PC-9 (cell line): ENCODE measurements at places on chromosomes 6 and 20.

DNA sequence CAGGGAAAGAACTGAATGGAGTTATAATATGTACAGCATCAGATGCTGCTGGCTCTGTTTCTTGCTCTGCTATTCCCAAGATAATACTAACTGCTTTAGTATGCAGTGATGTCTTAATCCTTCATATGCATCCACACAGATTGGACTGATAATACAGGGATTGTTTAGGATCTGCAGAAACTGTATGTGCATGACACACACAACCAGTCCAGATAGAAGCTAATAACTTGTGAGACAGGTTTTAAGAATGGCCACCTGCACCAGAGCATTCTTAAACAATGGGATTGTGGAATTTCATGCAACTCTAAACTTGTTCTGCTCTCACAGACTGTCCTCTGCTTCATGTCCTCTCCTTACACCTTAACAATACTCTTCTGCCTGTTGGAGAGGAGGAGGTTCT lies 90.9 kb downstream of the SPTLC3 start:
- peak; percentile 75 for DNase-seq
- H3K4me1 ChIP-seq = peaks cover 16% of the 10 kb centered on the region
- no peaks in the 10 kb centered on the region for H3K36me3 ChIP-seq
- no peak overlapping the region for H3K4me3 ChIP-seq
- H3K27me3 ChIP-seq = no peaks in the 10 kb centered on the region

- no peaks in the 10 kb centered on the region for H3K36me3 ChIP-seq
- H3K27me3 ChIP-seq = no peaks in the 10 kb centered on the region
- H3K27ac ChIP-seq = no peak overlapping the region
- no peak overlapping the region for H3K4me3 ChIP-seq
- peaks cover 12% of the 10 kb centered on the region for H3K4me1 ChIP-seq
- no peak for DNase-seq
These were observed 9.9 kb downstream of the ADIG start for GRCh38 chr20:38590676-38591473.

- no peaks in the 10 kb centered on the region for H3K4me1 ChIP-seq
- no peak overlapping the region for H3K4me3 ChIP-seq
- H3K36me3 ChIP-seq = no peaks in the 10 kb centered on the region
- no peak overlapping the region for H3K27ac ChIP-seq
- no peak for DNase-seq
- H3K27me3 ChIP-seq = no peaks in the 10 kb centered on the region
These were observed 98.3 kb downstream of the RAMACL start for GRCh38 chr6:166488076-166488685.

DNA sequence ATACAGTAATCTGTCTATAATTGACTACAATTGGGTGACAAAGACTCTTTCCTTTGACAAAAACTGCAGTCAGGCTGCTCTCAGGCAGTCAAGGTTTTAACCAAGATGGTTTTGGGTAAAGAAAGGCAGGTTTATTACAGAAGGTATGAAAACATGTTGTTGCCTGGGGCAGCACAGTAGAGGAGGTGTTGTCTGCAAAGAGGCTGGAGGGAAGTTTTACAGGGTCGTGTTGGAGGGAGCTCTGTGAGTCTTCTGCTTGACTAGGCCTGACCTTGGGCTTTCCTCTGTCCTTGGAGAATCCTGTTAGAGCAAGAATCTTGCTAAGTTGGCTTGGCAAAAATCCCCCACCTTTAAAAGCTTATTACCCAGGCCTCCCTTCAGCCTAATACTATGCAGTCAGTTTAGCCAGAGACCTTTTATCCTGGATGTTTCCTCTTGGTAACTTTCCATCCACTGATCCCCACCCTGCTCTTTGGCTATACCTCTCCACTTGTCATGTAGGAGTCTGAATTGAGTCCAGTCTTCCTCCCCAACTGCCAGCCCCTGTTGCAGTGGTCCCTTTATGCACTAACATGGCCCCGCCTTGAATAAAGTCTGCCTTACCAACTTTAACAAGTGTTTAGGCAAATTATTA lies 143.0 kb upstream of the SLC22A16 start:
- no peak overlapping the region for H3K4me3 ChIP-seq
- H3K36me3 ChIP-seq = no peaks in the 10 kb centered on the region
- H3K27ac ChIP-seq = no peak overlapping the region

- no peak for DNase-seq
- H3K4me3 ChIP-seq = no peak overlapping the region
- H3K27me3 ChIP-seq = no peaks in the 10 kb centered on the region
These were observed 21.6 kb downstream of the LY86 start for GRCh38 chr6:6610031-6610591.

DNA sequence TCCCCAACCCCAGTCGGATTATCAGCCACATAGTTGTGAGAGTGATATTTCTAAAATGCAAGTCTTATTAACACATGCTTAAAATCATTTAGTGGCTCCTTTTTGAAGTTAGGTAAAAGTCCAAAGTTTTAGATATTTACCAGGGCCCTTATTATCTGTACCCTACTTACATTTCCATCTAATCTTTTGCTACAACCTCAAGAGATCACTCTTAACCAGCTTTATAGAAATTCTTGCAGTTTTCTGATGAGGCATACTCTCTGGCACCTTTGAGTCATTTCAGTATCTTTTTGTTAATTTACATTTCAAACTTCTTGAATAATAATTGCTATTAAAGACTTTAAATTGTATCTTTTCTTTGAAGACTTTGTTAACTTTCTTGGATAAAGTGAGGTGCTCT lies 453.3 kb downstream of the RFPL4B start:
- no peak overlapping the region for H3K27ac ChIP-seq
- H3K27me3 ChIP-seq = no peaks in the 10 kb centered on the region
- no peak for DNase-seq
- H3K36me3 ChIP-seq = no peaks in the 10 kb centered on the region

GRCh38 chr6:135826236-135826804 lies 25.2 kb upstream of the PDE7B start:
- no peak for DNase-seq
- H3K4me3 ChIP-seq = no peak overlapping the region
- no peaks in the 10 kb centered on the region for H3K4me1 ChIP-seq
- H3K36me3 ChIP-seq = no peaks in the 10 kb centered on the region

DNA sequence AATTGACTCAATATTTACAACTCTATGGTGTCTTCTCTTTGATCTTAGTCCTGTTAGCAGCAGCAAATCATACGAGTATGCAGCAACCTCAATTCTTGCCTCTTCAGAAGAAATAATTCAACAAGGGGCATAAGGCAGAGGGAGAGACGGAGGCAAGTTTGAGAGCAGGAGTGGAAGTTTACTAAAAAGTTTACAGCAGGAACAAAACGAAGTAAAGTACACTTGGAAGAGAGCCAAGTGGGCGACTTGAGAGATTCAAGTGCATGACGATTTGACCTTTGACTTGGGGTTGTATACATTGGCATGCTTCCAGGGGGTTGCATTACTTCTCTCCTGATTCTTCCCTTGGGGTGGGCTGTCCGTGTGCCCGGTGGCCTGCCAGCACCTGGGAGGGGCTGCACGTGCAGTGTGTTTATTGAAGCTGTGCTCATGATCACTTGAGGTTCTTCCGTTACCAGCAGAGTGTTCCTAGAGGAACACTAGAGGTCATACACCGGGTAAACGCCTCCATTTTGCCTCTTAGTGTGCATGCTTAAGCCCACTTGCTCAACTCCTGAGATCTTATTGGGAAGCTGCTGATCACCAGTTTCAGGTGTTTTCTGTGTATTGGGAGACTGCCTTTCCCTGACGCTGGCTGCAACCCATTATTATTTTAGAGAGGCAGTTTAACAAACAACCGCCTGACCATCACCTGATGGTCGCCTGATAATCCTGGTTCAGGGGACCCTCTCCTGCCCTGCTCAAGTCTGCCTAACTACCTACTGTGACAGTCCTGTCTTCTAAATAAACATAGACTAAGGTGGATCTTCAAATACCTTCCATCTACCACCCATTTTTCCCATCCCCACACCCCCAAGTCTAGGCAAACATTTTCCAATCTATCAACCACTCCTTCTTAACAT lies 172.4 kb upstream of the MYLIP start:
- no peak overlapping the region for H3K27ac ChIP-seq
- no peaks in the 10 kb centered on the region for H3K36me3 ChIP-seq
- H3K27me3 ChIP-seq = peaks cover 39% of the 10 kb centered on the region

DNA sequence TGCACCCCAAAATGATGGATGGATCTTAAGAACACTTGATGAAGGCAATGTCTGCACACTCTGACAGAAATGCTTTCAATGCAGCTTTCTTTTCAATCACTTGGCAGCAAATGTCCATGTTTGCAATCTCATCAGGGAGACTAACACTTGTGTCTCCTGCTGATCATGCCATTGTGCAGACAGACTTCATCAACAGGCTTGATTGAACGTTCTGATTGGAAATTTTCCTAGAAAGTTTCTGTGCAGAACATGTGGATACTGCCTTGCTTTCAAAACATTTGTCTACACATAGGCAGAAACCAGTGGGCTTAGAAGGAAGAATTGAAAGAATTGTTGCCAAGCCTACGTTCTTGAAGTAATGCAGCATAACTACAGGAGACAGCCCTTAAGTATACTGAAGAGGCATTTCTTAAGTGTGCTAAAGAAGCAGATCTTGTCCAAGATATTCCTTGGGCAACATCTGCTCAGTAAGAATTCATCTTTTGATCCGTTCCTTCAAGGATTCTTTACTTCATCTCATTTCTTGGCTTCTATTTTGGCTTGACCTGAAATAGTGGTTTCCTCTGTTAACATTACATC lies 120.4 kb upstream of the PLCB4 start:
- no peak overlapping the region for H3K4me3 ChIP-seq
- no peaks in the 10 kb centered on the region for H3K4me1 ChIP-seq
- no peak overlapping the region for H3K27ac ChIP-seq
- H3K27me3 ChIP-seq = no peaks in the 10 kb centered on the region; the same call in 1 of the 2 replicates
- H3K36me3 ChIP-seq = no peaks in the 10 kb centered on the region

DNA sequence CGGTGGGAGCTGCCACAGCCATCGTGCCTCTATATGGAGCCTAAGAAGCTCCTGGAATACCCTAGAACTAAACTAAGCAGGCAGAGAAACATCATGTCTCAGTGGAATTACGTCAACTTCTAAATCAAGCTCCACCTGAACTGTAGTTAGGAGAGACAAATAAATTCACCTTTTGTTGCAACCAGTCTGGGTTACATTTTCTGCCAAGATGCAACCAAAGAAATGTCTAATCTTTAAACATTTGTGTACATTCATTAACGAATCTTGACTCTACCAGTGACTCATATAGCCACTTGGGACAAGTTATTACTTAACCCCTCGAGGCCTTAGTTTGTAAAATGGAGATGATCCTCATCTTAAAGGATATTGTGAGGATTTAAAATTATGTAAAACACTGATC lies 8.9 kb downstream of the PTPRK start:
- peaks cover 18% of the 10 kb centered on the region for H3K36me3 ChIP-seq
- no peak overlapping the region for H3K4me3 ChIP-seq
- H3K4me1 ChIP-seq = peaks cover 65% of the 10 kb centered on the region
- H3K27ac ChIP-seq = peak overlapping the region; percentile 28
- no peak for DNase-seq

DNA sequence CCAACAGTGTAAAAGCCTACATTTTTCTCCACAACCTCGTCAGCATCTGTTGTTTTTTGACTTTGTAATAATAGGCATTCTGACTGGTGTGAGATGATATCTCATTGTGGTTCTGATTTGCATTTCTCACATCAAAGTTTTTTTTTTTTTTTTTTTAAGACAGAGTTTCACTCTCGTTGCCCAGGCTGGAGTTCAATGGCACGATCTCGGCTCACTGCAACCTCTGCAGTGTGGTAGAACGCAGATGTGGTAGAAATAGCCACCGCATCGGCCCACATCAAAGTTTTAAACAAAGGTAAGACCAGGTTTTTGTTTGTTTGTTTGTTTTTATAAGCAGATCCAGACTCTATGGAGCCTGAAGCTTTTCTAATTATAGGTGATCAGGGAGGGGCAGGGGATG lies 12.7 kb upstream of the PPP1R3G start:
- no peak overlapping the region for H3K4me3 ChIP-seq
- no peaks in the 10 kb centered on the region for H3K36me3 ChIP-seq
- H3K27ac ChIP-seq = no peak overlapping the region
- no peaks in the 10 kb centered on the region for H3K27me3 ChIP-seq
- DNase-seq = no peak

GRCh38 chr6:148395583-148396101 lies 53.0 kb downstream of the SASH1 start:
- no peak overlapping the region for H3K4me3 ChIP-seq
- H3K27me3 ChIP-seq = no peaks in the 10 kb centered on the region
- no peak for DNase-seq

- no peak overlapping the region for H3K4me3 ChIP-seq
- H3K27me3 ChIP-seq = no peaks in the 10 kb centered on the region
- no peaks in the 10 kb centered on the region for H3K36me3 ChIP-seq
- DNase-seq = no peak
These were observed 592.3 kb downstream of the PHF3 start for GRCh38 chr6:64227863-64228262.

- H3K27me3 ChIP-seq = no peaks in the 10 kb centered on the region
- H3K36me3 ChIP-seq = 0 out of 2 replicates have a peak, but pooled peaks cover 9% of the 10 kb centered on the region
- peak; percentile 98 for DNase-seq
- no peak overlapping the region; the same call in 1 of the 2 replicates for H3K4me3 ChIP-seq
- peak overlapping the region; percentile 68 for H3K27ac ChIP-seq
These were observed 7.8 kb upstream of the APMAP start for GRCh38 chr20:25000268-25000801.

- H3K27me3 ChIP-seq = no peaks in the 10 kb centered on the region
- H3K36me3 ChIP-seq = no peaks in the 10 kb centered on the region
- DNase-seq = no peak
- no peaks in the 10 kb centered on the region for H3K4me1 ChIP-seq
These were observed 28.0 kb upstream of the PXDC1 start for GRCh38 chr6:3779574-3779849.

DNA sequence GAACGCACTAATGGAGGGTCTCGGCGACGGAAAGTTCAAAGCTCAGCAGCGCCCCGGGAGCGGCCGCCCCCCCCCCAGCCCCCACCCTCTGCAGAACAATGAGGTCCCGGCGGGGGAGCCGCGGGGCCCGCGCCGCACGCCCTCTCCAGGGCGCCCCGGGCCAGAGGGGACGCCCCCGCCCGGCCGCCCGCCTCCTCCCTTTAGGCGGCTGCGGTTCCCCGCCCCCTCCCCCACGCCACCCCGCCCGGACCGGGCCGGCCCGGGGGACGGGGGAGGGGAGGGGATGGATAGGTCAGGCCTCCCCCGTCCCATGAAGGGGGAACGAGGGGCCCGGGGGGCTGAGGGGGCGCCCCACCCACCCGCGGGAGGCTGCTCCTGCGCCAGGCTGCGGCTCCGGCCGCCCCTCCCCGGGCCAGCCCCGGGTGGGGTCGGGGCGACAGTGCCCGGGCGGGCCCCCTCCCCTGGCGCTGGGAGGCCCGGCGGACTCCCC lies 1.5 kb downstream of the NOL4L start:
- H3K27ac ChIP-seq = no peak overlapping the region
- H3K4me1 ChIP-seq = peaks cover 2% of the 10 kb centered on the region; the same call in 1 of the 2 replicates
- DNase-seq = peak; percentile 33
- H3K36me3 ChIP-seq = no peaks in the 10 kb centered on the region

DNA sequence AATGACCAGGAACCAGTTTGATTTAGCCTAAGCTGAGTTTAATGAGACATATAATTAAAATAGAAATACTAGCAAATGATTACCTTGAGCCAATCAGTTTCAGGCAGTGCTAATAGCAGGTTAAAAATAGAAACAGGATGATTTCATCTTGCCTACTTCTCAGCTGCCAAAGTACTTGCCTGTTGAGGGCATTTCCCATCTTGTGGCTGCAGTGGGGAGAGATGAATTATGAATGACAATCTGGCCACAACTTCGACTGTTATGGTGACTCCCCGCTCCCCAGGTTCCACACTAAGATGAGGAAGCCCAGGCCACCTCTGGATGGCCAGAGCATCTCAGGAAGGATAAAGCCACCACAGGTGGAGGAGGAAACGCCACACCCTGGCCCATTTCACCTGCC lies 31.3 kb downstream of the MBOAT1 start:
- no peaks in the 10 kb centered on the region for H3K36me3 ChIP-seq
- no peak overlapping the region for H3K4me3 ChIP-seq
- no peak overlapping the region for H3K27ac ChIP-seq
